Stimulated activated CD4-positive, alpha-beta T cell treated with anti-CD3 and anti-CD28 coated beads, Interleukin-1b, Interleukin-23, amount 100 ng/mL, for 1 hour (primary cell): ENCODE measurements at places on chromosomes 12 and 14.

DNA sequence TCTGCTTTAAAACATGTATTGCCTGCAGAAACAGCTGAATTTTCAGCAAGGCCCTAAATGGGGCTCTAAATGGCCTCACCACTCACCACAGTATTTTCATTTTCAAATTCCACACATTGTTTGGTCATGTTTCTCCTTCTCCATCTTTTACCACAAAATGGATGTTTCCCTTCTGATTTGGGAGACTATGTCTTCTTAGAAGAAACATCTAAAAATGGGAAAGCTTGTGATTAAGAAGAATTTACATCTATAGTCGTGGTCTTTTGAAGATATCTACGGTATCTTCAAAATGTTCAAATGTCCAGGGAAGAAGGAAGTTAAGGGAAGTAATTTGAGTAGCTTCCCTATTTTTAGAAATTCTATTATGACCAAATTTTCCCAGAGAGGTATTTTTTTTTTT is 20.7 kb upstream of the TUBA1C start:
- DNase-seq = no peak

GRCh38 chr12:28800129-28800528 is 348.9 kb upstream of the FAR2 start:
- DNase-seq = no peak

DNA sequence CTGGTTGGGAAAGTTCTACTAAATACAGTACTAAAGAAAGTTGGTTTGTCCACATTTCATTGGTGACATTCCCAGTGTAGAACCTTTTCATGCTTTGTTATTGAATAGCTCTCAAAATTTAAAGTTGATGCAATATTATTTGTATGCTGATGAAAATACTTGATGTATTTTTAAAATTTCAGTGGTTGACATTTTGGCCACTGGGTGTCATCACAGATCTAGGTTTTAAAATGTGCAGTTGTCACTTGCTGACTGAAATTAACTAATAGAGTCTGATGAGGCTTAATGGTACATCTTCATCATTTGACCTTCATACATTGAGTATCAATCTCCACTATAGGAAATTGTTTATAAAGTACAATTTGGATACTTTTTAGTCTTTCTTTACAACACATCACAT is 37.1 kb downstream of the CMAS start:
- DNase-seq = no peak

- no peak for DNase-seq
Observed at GRCh38 chr12:127560041-127560478, 706.9 kb upstream of the TMEM132C start.

- DNase-seq = no peak
Observed at GRCh38 chr12:46258129-46258528, 10.7 kb downstream of the SLC38A1 start.

- DNase-seq = no peak
Observed at GRCh38 chr12:27480016-27480415, 33.5 kb downstream of the SMCO2 start.

DNA sequence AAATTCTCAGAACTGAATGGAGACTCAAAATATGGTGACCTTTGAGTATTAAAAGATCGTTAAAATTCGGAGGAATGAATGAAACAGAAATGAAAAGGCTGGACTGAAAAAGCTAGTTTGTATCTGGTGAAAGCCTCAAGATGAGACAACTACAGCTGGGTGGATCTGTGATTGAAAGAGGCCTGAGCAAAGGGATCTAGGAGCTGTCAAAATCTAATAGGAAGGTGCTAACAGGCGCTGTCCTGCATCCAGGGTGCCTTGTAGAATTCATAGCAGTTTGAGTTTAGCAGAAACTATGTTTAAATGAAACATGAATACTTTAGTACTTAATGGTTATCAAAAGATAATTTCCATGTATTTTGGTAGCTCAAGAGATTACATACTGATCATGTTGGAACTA is 2.3 kb downstream of the YY1 start:
- no peak for DNase-seq

DNA sequence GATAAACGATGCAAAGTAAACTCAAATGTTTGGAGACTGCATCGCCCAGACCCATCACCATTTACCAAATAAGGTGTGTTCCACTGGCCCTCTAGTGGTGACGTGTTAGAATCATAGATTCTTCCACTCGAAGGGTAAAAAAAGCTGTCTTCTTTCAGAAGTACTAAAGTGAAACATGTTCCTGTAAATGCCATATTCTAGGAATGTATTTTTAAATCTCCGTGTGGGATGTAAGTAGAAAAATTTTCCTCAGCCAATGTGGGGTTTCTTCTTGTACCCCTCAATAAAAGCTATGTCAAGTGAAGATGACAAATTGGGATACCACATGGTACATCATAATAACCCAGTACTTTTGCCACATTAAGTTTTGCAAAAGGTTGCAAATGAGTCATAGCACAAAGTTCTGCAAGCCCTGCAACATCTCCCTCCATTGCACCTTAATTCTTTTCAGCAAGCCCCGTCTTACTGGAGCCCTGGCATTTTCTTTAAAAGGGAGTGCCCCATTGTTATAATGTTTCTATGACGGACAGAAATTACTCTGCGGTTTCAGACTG is 100.8 kb downstream of the CCER1 start:
- DNase-seq = no peak

DNA sequence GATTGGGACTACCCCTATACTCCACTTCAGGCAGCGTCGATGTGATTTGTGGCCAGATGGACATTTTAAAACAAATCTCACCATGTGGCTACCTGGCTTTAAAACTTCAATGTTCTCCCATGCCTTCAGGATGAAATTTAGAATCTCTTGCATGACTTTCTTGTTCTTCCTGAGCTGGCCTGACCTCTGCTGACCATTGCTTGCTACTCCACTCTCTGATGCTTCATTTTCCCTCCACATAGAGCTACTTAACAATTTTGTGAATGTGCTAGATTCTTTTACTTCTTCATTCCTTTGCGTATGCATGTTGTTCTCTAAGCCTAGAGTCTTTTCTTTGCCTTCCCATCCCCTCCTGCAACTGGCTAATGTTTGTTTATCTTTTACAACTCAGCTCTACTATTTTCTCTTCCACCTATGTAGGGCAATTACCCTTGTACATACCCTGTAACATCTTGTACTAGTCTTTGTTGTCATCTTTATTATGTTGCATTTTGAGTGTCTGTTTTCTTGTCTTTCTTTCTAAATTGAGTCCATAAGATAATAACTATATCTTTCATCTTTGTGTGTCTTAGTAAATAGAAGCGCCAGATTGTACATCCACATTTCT is 41.2 kb downstream of the YLPM1 start:
- no peak for DNase-seq

DNA sequence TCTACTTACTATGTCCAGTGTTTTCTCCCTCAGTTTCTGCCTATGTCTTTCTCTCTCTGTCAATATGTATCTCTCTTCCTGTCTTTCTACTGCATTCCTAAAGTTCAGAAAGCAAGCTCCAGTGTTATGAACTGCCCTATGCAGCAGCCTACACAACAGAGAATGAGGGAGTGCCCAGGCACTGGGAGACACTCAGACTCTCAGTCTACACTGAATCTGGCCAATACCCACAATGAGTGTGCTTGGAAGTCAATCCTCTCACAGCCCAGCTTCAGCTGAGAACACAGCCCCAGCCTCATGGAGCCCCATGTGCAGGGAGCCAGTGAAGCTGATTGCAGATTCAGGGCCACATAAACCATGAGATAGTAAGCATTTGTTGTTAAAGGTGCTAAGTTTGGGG is 128.7 kb downstream of the ALG10 start:
- DNase-seq = no peak

GRCh38 chr12:41983856-41984255 is 160.8 kb downstream of the GXYLT1 start:
- DNase-seq = no peak

DNA sequence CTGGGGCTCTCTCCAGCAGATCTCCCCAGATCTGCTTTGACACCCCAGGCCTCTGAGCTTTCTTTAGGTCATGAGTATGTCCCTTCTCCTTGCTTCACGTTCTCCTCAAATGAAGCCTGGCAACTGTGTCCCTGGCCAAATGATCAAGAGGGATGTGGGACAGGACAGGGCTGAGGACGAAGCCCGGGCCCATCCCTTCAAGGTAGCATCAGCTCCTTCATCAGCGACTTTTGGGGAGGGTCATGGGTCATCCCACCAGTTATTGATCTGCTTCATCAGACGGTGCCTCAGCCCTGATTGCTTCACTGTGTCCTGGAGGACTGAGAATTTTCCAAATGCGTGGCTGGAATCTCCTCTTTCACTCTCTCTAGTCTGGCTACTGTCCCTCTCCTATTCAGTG is 32.3 kb downstream of the ACADS start:
- DNase-seq = no peak

GRCh38 chr12:66047411-66048021 is 83.0 kb downstream of the LLPH start:
- DNase-seq = no peak

DNA sequence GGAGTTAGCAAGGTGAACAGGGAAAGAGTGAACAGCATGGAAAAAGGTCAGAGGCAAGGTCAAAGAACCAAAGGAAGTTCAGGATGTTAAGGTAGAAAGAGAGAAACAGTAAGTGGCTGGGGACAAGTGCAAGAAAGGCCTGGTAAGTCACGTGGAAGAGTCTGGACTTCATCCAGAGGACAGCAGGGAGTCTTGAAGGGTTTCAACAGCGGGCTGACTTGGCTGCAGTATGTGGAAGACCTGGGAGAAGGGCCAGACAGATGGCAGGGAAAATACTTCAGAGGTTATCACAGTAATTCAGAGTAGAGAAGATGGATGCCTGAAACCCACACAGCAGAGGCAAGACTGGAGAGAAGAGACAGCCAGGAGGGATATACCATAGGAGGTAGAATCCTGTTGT is 34.0 kb downstream of the CIT start:
- no peak for DNase-seq

DNA sequence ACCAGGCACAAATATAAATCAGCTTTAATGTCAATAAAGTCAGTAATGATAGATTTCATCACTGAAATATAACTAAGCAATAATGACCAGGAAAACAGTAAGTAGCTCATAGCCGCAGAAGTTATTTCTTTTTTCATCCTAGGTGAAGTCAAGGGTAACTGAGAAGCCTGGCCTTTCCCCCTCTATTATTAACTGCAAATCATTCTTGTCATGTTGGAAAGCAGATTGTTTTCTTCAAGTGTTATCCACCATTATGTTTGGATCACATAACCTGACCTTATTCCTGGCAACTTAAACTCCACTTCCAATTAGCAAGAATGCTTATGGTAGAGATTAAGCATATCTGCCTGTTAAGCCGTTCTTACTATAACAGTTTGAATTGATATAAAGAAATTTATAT is 603.4 kb upstream of the FOXG1 start:
- DNase-seq = no peak

DNA sequence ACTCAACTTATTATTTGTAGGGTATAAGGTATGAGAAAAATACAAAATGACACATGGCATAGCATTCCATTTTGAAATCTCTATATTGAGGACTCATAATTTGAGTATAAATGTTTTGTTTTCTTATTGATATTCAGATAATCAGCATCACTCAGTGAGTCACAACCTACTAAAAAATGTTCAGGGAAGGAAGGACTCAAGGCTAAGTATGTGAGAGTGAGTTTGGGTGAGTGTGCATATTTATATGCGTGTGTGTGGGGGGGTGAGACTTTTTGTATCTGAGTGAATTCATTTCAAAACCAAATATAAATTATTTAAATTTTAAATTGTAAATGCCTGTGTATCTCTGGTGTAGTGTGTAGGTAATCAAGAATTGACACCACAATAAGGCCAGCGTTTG is 87.8 kb upstream of the PRKD1 start:
- DNase-seq = no peak

- DNase-seq = no peak
Observed at GRCh38 chr12:59149995-59150642, 229.8 kb upstream of the LRIG3 start.

GRCh38 chr12:110010853-110011723 is 11.9 kb downstream of the ANKRD13A start:
- DNase-seq = no peak

GRCh38 chr12:115457798-115458197 is 773.8 kb upstream of the TBX3 start:
- no peak for DNase-seq

- no peak for DNase-seq
Observed at GRCh38 chr14:56953884-56954283, 143.6 kb upstream of the OTX2 start.

- no peak for DNase-seq
Observed at GRCh38 chr14:104291123-104292000, 153.0 kb downstream of the KIF26A start.

DNA sequence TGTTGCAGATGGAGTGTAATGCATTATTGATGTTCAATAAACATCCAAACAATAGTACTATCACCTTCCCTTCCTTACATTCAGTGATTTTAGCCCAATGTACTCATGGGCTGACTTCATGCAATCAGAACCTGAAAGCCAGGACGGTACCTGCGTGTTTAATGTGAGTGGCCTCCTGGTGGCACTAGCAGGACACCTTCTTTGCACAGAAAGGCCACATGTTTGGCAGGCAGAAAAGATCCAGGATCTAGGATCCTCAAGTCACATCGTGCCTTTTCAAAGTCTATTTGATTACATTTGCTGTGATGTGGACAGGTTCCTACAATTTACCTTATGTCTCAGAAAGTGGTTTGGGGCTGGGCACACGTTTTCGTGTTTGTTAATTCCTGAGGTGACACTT is 82.9 kb downstream of the NEDD1 start:
- DNase-seq = no peak

DNA sequence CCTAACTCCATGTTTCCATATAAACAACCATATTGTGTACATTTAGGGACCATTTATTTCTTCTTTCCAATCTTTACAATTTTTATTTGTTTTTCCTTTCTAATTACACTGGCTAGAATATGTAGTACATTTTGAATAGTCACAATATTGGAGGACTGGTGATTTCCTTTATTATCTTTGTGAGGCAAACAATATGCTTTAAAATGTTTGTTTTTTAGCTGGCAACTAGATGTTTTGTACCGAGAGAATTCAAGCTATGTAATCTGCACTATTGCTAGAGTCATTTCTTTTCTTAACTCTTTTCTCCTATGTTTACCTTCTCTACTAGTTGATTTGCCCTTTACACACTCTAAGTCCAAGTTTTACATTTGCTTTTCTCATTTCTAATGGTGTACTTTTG is 13.3 kb upstream of the NTN4 start:
- no peak for DNase-seq

DNA sequence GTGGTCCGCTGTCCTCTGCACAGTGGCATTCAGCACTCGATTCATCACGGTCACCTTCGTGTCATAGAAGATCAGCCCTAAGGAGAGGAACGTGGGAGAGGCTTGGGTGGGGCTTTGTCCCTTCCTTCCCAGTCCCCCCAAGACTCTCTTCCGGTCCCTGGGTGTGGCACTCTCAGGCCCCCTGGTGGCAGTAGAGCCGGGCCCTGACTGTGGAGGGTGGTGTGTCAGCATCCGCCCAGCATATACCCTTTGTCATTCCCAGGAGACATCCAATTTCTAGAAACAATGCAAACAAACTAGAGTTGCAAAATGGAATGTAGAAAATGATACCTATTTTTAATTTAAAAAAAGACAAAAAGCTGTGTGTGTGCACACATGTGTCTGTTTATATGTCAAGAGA is 45.0 kb downstream of the TRAFD1 start:
- DNase-seq = no peak
